ENCODE measurements at places on chromosomes 6 and 20.
A peak's percentile ranks its signal among the peaks of the same experiment; 100 is the strongest.

DNA sequence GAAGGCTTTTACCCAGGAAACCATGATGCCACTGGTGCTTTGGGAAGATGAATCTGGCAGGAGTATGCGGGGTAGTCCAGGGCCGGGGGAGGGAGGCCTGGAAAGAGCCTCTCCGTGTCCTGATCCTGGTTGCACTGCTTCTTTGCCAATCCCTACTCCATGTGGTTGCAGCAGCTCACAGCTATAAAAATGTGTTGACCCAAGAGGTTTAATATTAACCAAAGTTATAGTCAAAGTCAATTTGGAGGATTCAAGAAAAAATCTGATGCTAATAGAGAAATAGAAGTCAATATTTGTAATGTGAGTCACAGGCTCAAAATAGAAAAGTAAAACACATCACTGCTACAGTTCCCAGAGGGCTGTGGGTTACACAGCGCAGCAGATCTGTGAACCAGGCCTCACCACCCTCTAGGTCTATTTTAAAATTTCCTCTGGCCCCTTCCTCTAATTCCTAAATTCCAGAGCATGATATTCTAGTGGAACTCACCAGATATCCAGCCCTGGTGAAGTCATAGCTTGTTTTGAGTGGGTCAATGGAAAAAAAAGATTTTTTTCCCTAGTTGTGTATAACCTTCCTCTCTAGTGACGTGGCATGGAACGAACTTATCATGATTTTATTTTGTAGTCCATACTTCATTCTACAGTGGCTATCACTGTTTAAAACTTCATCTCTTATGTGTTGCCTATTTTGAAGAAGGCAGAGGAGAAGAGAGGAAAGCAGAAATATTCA, 63.2 kb upstream of the BMP2 start:
- DNase-seq, result peak; percentile 67

- no peak for DNase-seq
These were observed 61.4 kb downstream of the CD24 start for GRCh38 chr6:106913111-106913510.

GRCh38 chr6:63644668-63645326, 9.2 kb downstream of the PHF3 start:
- DNase-seq, result no peak

- no peak for DNase-seq
These were observed 28.7 kb upstream of the MAS1 start for GRCh38 chr6:159862103-159862502.

- no peak for DNase-seq
These were observed 373.2 kb upstream of the CNR1 start for GRCh38 chr6:88539295-88539764.

- no peak for DNase-seq
These were observed 50.5 kb downstream of the KCNK5 start for GRCh38 chr6:39178804-39179203.

DNA sequence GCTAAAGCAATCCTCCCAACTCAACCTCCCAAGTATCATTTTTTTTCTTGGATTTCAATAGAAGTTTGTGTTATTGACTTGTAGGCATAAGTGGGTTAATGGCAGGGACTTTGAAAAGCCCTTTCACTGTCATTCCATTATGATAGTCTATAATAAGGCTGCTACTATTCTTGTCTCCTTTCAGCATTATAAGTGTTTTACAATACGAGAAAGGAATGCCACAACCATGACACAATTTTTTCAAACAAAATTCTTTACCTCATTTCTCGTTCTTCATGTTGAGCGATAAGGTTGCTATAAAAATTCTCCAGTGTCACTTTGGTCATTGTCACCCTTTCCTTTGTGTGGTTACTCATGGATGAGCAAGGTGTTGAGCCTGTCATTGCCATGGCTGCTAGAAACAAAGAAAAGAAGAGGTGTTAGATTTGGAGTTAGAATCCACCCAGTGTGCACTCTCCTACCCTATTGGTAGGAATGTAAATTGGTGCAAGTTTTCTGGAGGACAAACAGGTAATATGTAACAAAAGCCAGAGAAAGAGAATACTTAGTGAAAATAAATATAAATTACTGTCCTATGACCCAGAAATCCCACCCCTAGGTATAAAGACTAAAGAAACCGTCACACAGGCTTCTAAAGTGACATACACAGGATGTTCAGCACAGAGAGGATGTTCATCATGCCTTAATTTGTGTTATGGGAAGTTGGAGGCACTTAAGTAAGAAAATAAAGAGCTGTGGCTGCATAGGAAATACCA, 7.3 kb downstream of the STK38 start:
- DNase-seq, result no peak

- peak; percentile 17 for DNase-seq
These were observed 84.2 kb downstream of the UST start for GRCh38 chr6:148831064-148831463.

- DNase-seq, result no peak
These were observed 44.9 kb downstream of the TPD52L1 start for GRCh38 chr6:125198398-125198937.

GRCh38 chr6:40413239-40413638, 173.9 kb downstream of the LRFN2 start:
- DNase-seq, result peak; percentile 18

DNA sequence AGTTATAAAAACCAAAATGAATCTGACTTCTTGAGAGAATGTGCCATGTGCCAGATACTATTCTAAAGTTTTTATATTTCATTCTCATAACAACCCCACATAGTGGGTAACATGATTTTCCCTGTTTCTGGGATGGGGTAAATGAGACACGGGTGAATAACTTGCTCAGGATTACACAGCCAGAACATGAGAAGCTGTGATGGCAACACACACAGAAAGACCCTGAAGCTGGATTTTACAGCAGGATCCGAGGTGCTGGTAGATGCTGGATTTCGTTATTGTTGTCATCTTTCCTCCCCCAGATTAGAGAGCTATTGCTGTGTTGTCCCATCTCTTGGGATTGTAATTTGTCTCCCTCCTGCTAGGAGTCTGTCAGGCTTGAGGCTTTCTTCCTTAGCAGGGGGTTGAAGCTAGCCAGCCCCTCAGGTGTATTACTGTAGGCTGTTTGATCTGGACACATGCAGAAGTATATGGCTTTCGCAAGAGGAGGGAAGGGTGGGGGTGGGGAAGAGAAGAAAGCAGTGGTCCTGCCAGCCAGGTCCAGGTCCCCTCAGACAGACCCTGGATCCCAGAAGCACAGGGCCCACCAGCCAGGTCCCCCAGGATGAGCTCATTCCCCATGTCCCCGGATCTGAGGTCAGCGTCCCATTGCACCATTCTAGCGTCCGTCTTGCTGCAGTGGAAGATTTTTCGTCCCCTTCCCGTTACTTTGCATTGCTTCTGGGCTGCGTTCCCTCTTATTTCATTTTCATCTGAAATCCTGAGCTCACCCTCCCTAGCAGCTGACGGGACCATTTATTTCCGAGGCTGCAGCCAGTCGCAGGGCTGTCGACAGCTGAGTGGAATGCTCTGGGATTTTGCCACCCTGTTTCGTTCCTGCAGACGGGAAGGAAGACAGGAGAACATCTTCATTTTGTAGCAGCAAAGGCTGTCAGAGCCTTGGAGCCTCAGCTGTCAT, 7.3 kb upstream of the KCNG1 start:
- peak; percentile 86 for DNase-seq

GRCh38 chr6:12064538-12065071, 52.5 kb downstream of the HIVEP1 start:
- no peak for DNase-seq

GRCh38 chr6:1553562-1554083, 56.1 kb upstream of the FOXC1 start:
- no peak for DNase-seq

DNA sequence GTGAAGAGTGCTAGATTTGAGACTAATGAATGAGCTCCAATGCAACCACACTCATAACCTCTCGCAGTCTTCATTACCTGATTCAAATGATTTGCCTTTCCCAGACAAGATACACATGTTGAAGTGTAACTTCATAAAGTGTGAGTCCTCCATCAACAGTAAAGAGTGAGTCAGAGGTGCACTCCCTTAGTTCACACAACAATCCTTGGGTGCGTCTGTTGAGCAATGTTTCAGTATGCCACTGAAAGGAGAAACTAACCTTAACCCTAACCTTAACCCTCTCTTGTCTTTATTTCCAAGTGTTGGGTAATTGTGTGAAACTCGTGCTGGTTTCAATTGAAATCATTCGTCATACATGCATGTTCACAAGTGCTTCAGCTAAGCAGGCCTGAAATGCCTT, 21.0 kb upstream of the RIN2 start:
- peak; percentile 20 for DNase-seq

DNA sequence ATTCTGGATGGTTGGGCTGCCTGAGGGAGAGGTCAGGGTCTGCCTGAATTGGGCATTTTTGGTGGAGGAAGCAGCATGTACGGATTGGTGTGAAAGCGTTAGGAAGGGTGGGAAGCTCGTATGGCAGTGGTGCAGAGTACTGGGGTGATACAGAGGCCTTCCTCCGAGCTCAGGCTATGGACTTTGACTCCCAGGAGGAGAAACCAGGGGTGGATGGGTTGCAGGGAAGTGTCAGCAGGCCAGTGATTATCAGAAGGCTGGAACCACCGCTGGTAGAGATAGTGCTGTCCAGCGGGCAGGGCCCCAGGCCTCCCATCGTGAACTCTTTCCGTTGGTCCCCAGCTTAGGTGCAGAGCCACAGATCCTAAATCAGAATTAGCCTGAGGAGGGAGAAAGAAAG, 5.3 kb downstream of the WFDC5 start:
- DNase-seq, result no peak

DNA sequence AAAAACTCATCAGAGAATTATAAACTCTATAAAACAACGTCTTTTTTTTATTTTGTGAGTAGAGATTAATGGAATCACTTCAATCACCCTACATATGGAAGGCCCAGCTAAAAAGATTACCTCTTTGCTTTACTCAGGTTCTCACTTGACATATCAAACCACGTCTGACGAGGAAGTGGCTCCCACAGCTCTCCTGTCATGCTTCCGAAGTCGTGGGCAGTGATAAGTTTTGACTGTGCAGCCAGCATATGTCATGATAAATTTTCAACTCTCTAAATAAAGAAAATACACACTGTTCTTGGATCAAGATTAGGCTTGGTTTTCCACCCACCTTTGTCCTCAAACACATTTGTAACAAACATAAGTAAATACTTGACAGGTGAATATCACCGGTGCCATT, 279.5 kb upstream of the RNF217 start:
- no peak for DNase-seq

- DNase-seq, result peak; percentile 65
These were observed 36.4 kb upstream of the GCLC start for GRCh38 chr6:53581173-53581773.

GRCh38 chr6:136317021-136317694, 27.5 kb upstream of the BCLAF1 start:
- DNase-seq, result peak; percentile 53

- no peak for DNase-seq
These were observed 54.2 kb upstream of the HLA-A start for GRCh38 chr6:29887819-29888776.

DNA sequence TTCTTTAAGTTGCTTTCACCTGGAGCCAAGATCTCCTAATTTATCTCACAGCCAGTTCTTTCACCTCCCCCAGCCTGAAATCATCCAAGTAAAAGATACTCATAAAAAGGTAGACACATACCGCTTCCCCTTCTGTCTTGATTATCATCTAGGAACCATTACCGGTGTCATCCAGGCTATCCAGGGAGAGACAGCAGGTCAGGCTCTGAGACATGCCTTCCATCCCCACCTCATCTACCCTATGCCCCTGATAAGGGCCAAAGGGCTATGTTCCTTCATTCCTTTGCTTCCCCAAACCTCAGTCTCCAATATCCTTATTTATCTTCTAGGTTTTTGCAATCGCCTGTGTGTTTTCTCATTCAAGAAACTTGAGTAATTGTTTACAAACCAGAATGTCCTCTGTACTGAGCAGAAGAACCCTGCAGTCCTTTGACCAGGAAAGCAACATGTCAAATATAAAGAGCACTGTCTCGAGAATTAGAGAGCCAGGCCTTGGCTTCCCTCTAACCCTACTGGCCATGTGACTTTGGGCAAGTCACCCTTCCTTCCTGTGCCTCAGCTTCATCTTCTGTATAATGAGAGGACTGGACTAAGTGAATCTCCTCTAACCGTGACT, 41.0 kb downstream of the TNFRSF21 start:
- DNase-seq, result no peak

DNA sequence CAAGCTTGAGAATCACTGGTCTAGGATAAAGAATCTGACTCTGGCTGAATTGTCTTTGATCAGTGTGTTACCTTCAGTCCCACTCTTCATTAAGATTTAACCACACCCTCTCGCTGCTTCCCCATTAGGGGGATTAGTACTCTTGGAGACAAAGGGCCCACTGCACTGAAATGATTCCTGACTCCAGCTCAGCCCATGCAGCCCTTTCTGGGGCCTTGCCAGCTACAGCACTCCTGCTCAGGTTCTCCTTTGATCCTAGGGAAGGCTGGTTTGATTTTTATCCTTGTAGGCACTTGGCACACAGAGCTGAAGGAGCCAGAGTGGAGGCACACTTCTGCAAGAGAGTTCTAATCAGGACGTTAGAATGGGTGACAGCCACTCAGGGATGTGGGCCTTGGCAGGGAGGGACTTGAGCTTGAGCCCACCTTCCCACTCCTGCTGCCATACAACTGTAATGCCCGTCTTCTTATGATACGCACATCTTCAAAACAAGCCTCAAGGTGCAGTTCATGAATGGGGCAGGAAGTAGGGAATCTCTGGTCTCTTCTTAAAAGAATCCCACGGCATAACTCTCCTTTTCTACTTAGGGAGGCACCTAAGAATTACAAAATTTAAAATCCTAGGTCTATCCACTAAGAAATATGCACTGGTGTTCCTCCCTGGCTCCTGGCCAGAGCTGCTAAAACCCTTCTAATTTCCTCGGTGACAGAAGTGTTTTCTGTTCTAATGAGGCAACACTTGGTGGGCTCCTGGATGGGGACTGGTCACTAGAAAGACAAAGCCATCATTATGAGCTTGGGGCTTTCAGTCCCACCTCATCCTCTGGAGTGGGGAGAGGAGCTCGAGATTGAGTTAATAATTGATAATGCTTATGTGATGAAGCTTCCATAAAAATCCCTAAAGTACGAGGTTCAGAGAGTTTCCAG, 1.5 kb upstream of the SLA2 start:
- DNase-seq, result no peak

- no peak for DNase-seq
These were observed 797 bp downstream of the PBX2 start for GRCh38 chr6:32189069-32189741.

GRCh38 chr6:23111984-23112383, 542.6 kb downstream of the HDGFL1 start:
- peak; percentile 81 for DNase-seq

- peak; percentile 98 for DNase-seq
These were observed 98.9 kb downstream of the FAM120B start for GRCh38 chr6:170405311-170405975.

DNA sequence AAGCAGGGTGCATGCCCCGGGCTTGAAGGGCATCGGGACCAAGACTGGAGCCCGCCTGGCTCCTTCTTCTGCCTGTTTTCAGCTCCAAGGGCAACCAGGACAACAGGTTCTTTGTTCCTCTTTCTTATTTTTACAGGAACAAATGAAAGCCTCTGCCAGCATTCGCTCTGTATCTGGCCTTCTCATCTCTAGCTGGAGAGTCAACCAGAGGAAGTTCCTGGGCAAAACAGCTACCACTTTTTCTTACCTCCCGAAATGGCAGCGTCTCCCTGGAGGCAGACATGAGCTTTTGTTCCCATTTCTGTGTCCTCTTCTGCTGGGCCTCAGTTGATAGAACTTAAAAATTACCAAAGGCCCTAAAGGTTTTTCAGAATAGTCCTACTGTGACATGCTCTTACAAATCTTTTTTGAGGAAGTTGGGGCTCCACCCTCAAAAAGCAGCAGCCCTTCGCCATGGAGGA, 74.1 kb upstream of the NAA20 start:
- DNase-seq, result no peak

GRCh38 chr20:11581271-11581670, 336.4 kb upstream of the BTBD3 start:
- DNase-seq, result no peak
